ENCODE measurements at places on chromosomes 1 and 21.

- DNase-seq: peak; percentile 22
Measured at GRCh38 chr1:155858800-155859233, 550 bp upstream of the SYT11 start.

DNA sequence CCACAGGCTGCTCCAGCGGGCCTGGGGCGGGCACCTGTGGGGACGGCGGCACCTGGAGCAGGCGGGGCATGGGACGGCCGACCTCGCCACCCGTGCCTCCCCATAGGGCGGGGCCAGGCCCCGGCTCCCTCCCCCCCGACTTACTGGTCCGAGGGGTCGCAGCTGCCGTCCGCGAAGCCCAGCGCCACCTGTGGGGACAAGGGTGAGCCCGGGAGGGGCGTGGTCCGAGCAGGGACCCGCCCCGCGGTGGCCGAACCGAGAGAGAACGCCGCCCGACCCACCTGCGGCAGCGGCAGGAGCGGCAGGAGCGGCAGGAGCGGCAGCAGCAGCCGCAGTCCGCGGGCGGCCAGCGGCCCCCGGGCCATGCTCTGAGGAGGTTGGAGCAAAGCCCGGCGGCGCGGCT lies at the start of gene TMEM52:
TMEM52 (minus strand) TSS at position 379 of the 403 bp plus-strand sequence; CDS start at position 365, 14 bp downstream.
- no peak for DNase-seq

- DNase-seq: no peak
Measured at GRCh38 chr1:111792249-111792648, 36.5 kb downstream of the DDX20 start.

- DNase-seq: no peak
Measured at GRCh38 chr1:208747979-208748378, 503.8 kb upstream of the PLXNA2 start.

DNA sequence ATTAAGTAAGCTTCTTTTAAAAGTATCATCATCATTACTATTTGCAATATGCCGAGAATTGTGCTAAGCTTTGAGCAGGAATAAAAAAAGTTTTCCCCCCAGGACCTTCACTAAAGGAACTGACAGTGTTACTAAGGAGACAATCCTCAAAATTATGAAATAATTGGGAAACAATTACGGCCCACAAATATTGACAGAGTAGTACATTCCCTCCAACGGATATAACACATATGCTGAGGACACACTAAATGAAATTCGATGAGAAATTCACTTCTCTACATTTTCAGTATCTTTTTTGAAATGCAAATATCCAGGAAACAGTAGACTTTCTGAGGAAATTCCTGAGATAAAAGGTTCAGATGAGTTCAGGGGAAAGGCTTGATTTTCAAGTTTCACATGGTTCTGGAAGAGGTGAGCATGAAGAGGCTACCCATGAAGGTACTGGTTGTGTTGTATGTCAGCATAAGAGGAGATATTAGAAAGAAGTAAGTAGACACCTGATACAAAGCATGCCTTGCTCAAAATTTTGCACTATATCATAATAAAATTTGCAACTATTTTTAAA lies 171.2 kb upstream of the NR5A2 start:
- DNase-seq: no peak

GRCh38 chr1:173276922-173277800 lies 70.0 kb upstream of the TNFSF4 start:
- DNase-seq: no peak

- no peak for DNase-seq
Measured at GRCh38 chr1:58158506-58159433, 387.8 kb downstream of the OMA1 start.

- DNase-seq: no peak
Measured at GRCh38 chr1:96080925-96081324, 640.7 kb upstream of the PTBP2 start.

DNA sequence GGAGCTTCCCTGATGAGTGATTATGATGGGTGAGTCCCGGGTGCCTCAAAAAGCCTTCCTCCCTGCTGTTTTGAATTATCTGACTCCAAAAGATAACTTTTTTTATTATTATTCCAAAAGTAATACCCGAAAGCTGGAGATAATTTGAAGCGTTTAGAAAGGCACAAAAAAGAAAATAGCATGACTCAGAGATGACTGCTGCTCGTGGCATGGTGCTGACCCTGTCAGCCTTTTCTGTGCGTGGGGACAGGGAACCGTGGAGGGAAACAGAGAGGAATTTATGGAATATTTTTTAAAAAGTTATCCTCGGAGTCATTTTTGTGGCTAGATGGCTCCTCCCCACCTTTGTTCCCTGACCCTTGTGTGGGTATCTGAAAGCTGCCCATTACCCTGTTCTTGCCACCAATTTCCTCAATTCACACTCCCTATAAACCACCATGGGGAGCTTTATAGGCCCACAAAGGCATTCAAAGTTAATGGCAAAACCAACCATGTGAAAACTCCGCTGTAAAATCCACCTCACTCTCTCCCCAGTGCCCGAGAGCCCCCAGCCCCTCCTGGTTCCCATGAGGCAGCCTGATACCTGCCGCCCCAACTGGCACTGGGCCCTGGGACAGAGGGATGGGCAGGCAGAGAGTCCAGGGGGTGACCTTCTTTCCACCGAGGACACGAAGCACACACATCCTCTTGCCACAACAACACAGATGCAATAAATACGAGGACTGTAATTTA lies 37.5 kb downstream of the IGSF21 start:
- no peak for DNase-seq

DNA sequence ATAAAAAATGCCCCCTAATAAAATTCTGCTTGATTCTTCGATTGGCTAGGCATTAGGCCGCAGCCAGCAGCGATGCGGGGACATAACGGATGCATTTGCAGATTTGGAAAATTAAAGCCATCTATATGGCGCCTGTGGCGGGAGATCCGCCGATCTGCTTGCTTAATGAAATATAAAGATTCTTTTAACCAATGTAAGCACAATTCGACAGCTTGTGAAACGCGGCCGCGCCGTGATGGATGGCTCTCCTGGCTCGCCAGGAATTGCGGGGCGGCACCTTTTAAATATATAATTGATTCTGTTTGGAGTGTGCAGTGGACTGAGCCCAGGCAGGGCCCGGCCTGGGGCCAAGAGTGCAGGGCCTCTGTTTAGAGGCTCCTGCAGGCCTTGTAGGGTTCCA lies 8.0 kb downstream of the DMBX1 start:
- no peak for DNase-seq

- DNase-seq: no peak
Measured at GRCh38 chr1:42250164-42250563, 84.9 kb downstream of the FOXJ3 start.

GRCh38 chr1:7616953-7617352 lies 154.1 kb upstream of the VAMP3 start:
- DNase-seq: no peak

DNA sequence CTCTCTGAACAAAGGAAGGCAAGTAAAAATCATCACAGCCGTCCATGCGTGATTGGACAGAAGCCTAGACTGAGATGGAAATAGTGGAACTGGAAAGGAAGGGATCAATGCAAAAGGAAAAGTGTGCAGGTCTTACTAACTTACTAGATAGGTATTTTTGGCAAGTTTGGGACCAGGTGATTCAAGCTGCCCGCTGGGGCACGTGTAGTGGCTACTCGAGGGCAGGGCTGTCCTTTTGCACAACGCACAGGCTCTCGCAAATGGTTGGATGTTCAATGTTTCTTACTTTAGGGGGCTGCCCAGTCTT lies 566 bp upstream of the ALG6 start:
- no peak for DNase-seq

DNA sequence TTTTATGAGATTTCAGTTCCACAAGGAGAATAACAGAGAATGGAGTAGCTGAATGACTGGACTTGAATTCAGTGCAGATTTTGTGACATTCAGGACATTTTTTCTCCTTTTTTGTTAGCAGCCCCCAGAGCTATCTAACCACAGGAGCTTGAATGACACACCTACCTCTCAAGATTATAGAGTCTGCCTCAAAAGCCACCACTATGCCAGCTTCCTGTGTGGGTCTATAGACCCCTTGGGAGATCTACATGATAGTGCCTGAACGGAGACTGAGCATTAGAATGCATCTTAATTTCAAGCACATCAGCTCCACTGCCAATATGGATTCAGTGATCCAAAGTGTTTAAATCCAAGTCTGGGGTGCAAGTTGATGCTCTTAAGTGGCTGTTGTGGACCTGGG lies 74.4 kb upstream of the ZNF648 start:
- no peak for DNase-seq

GRCh38 chr21:45160198-45160597 lies 85.8 kb downstream of the ADARB1 start:
- DNase-seq: no peak

GRCh38 chr1:229067546-229067945 lies 203.4 kb upstream of the RAB4A start:
- DNase-seq: no peak

DNA sequence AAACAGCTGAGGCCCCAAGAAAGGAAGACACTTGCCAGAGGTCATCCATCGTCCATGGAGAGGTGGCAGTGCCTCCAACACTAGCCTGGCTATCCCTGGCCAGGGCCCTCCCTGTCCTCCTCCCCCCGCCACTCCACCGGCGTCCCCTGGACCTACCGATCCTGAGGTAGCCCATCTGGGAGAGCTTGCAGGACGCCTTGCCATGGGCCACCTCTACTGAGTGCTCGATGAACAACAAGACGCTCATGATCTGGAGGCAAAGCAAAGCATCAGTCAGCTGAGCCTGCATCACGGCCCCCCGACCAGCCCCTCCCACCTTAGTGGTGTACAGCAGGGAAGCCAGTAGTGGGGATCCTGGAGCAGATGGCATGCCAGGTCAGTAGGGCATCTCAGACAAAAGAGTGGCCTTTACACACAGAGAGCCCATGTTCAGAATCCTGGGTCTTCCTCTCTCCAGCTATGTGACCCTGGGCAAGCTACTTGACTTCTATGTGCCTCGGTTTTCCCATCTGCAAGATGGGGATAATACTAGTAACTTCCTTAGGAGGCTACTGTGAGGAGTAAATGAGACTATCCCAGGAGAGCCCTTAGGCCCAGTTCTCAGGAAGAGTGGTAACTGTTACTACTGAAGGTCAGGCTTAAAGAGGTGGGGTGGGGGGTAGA lies 15.1 kb downstream of the LAPTM5 start:
- no peak for DNase-seq

DNA sequence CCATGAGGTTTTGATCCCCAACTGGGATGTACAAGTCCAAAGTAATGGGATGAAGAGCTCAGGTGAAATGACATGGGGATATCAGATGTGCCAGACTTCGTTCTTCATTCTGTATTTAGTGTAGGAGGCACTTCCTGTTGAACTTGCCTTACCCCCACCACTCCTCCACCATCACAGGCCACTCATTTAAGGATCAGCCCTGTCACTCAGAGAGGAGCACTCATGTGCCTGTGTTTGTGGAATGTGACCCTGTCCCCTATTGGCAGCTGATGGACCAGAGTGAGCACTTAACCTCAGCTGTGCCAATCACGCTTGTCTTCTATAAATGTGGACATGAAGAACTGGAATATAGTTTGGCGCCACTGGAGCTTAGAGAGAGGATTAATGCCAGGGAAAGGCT lies 91.4 kb upstream of the CTTNBP2NL start:
- no peak for DNase-seq

- DNase-seq: no peak
Measured at GRCh38 chr1:242728696-242729095, 204.2 kb upstream of the PLD5 start.

- DNase-seq: no peak
Measured at GRCh38 chr1:119782631-119783325, 14.1 kb upstream of the HMGCS2 start.

GRCh38 chr1:221310180-221310579 lies 430.9 kb downstream of the HLX start:
- DNase-seq: no peak

DNA sequence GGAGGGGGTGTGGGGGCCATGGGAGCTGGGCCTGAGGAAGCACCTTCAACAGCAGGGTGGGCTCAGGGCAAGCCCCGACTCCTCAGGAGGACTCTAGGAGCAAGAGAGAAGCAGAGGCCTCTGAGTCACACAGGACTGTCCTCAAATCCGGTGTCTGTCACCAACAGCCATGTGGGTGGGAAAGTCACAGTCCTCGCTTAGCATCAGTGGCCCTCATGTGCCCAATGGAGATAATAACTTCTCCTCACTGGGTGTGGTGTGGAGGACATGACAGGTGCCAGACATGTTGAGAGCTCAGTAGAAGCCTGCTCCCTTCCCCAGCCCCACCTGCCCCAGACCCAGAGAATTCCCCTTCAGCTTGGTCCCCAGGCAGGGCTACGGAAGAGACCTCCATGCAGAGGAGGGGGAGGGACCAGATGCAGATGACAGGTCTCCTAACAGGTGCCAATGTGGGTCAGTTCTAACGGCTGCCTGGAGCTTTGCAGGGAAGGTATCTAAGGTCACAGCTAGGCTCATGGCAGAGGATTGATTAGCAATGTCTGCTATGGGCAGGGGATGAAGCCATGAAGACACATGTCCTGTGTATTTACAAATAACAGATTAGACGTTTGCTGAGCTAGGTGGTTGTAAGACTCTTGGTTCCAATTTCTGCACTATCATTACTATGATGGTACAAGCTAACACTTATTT lies 30.2 kb downstream of the TTC39A start:
- DNase-seq: no peak

- no peak for DNase-seq
Measured at GRCh38 chr1:4397196-4397595, 257.2 kb upstream of the AJAP1 start.

- DNase-seq: no peak
Measured at GRCh38 chr1:150613061-150613920, 16.1 kb downstream of the ENSA start.
